ENCODE measurements at places on chromosomes 7 and 10. TPM values are rescaled to one million over a fixed set of nuclear protein-coding genes. Genes with fewer than 3 reads are reported as not detected.
A peak's percentile ranks its signal among the peaks of the same experiment; 100 is the strongest.

The KCND2 gene
- total RNA-seq = 0.21 TPM

The VAX1 gene
- total RNA-seq = not detected

The CPA5 gene
- not detected for total RNA-seq

The NME8 gene
- total RNA-seq = 1.3 TPM

The ST8SIA6 gene
- total RNA-seq = 7.5 TPM

The FAM171A1 gene
- total RNA-seq = 16.0 TPM

The PKD1L1 gene
- total RNA-seq = 0.67 TPM

The IDE gene
- total RNA-seq = 50.2 TPM

The C7orf57 gene
- total RNA-seq = not detected

The GNGT1 gene
- total RNA-seq = not detected

The WNT8B gene
- 0.13 TPM for total RNA-seq

The CALY gene
- not detected for total RNA-seq

The WEE2 gene
- not detected for total RNA-seq

The MARVELD1 gene
- 48.1 TPM for total RNA-seq

The ASNS gene
- total RNA-seq = 22.3 TPM

GRCh38 chr7:155338632-155339320, 41.1 kb downstream of the INSIG1 start:
- peak; percentile 24 for DNase-seq

DNA sequence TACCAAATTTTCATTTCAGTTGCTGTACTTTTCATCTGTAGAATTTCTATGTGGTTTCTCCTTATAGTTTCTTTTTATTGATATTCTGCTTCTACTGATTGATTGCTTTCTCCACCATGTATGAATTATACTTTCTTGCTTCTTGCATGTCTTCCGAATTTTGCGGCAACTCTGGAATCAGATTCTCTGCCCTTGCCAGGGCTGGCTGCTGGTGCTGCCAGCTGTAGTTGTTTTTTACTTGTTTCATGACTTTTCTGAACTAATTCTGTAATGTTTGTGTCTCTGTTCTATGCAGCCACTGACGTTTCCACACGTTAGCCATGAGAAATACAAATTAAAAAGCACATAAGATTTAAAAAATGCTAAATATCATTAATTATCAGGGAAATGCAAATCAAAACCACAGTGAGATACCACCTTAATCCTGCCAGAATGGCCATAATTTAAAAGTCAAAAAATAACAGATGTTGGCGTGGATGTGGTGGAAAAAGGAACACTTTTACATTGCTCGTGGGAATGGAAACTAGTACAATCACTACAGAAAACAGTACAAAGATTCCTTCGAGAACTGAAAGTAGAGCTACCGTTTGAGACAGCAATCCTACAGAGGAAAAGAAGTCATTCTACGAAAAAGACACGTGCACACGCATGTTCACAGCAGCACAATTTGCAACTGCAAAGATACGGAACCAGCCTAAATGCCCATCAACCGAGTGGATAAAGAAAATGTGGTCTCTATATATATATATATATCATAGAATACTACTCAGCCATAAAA, 51.5 kb downstream of the MAD1L1 start:
- DNase-seq = no peak

- no peak for DNase-seq
Measured at GRCh38 chr7:129975309-129975708, 22.5 kb upstream of the UBE2H start.

DNA sequence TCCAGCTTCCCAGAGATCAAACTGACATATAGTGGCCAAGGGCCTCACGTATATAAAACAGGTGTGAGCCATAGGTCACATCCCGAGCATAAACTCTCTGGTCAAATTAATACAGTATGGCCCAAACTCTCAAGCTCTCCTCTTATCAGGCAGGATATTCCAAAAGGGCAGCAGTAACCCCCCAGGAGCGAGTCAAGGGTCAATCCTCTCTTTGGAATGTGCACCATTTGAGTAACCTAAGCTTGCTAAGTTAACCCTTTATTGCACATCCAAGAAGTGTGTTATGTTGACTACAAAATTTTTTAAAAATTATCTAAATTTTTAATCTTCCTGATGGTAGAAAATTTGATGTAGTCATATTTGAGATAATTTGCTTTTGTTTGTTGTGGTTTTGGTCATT, 4.5 kb upstream of the TRIM24 start:
- no peak for DNase-seq

DNA sequence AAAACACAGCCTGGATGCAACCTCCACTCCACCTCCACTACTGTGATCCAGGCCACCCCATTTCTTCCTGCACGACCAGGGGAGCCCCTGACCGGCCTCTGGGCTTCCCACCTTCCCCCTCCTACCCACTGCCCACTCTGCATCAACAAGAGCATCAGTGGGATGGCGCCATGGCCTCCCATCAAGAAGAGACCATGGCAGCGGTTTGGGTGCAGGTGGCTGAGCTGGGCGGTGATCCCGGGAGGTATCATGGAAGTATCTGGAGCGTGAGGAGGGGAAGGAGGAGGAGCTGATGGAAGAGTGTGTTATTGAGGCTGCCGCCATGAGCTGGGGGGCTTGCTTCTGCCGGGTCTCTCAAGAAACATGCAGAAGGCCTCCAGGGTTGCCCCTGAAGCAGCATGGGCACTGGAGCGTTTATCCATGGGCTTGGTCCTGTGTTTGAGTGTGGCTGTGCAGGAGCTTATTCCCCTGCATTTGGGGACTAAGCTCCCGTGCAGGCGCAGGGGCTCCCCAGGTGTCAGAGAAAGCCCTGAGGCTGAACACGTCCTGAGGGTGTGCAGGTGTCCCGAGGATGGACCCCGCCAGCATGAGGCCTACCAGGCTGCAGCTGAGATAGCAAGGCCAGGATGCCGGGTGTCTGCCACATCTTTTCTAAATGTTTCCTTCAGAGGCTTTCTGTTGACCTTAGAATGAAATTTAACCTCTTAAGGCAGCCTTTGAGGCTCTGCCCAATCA, 99.2 kb upstream of the PCBD1 start:
- no peak for DNase-seq

DNA sequence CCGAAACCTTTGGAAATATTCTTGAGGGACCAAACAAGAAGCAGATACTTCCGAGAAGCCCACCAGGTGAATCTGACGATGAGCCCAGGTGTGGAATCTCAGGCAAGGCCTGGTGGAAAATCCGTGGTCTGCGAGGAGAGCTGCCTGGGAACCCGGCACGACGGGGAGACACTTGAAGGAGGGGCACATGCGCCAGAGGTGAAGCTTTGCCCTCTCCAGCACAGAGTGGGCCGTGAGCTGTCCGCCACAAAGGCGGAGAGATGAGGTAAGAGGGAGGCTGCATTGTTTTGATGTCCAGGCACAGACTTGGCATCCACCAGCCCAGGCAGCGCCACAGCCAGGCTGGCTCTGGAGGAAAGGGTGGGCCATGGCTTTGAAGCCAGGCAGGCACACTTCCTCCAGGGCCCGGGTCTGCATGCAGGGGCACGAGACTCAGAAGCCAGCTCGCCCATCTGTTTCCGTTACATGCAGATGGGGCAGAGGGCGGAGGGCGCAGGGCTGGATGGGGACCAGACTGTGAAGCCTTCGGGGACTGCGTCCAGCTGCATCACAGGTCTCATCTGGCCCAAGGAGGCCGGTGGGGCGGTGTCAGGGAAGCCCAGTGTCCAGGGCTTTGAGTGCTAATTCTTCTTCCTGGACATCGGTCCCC, 45.4 kb downstream of the CALML3 start:
- DNase-seq = no peak

GRCh38 chr7:134451656-134452055, 7.2 kb downstream of the AKR1B1 start:
- peak; percentile 57 for DNase-seq

GRCh38 chr10:96257944-96258343, 13.4 kb downstream of the BLNK start:
- peak; percentile 46 for DNase-seq

GRCh38 chr10:133130602-133131001, 29.4 kb upstream of the KNDC1 start:
- no peak for DNase-seq

DNA sequence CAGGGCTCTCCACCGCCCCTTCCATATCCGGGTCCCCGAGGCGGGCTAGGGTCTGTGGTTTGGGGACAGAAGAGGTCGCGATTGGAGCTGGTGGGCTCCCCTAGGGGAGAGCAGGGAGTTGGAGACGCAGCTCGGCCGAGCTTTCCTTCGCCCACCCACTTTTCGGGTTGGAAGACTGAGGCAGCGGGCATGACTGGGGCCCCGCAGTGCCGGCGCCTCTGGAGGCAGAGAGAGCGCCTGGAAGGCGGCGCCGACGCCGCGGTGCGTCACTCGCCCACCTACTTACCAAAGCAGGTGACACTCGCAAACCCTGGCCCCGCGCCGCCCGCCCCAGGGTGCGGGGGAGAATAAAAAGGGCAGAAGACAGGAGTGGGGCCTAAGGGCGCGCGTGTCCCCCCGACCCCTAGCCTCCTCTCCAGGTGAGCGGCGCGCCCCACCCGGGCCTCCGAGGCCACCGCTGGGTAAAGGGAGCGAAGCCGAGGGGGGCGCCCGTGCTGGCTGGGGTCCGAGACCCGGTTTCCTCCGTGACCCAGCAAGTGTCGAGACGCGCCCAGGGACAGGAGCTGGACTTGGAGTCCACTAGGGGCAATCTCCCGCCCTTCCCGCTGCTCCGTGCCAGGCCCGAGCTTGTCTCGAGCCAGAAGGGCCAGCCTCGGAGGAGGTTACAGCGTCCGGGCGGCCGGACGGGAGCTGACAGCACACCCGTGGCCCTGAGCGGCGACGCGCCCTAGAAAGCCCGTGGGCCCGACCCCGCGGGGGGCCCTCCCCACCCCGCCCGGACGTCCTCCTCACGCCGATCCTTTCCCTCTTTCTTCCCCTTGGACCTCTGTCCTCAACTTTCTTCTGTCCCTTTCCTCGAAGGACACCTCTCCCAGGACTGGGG, 34.4 kb upstream of the GRID1 start:
- no peak for DNase-seq

GRCh38 chr7:97499204-97499603, 232.7 kb upstream of the TAC1 start:
- DNase-seq = peak; percentile 23

DNA sequence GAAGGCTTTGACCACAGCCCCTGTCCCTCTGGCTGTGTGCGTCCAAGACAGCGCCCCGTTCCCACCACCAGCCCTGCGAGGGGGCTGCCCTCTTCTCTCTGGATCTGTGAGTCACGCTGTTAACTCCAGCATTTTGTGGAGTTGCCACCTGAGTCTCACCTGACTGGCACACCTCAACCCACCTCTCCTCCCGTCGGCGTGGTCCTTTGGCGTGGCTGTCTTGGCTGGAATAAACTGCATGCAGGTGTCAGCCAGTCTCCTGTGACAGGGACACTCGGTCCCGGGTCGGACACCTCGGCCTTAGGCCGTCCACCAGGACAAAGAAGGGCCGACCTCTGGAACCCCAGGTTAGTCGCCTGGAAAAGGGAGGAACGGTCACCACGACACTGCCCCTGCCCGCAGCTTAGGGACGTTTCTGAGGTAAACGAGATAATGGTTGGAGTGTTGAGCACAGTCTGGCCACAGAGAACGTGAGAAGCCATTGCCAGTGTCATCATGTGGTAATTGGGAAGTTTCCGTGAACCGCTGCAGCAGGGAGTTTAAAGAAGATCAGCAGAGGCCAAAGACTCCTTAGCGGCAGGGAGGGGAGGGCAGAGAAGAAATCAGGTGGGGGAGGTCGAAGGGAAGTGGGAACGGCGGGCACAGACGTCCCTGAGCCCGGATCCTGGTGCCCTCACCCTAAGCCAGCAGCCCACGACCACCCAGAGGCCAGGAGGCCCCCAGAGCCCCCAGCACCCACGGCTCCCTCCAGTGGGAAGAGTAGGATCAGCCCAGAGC, 73.6 kb upstream of the FAM20C start:
- DNase-seq = no peak

DNA sequence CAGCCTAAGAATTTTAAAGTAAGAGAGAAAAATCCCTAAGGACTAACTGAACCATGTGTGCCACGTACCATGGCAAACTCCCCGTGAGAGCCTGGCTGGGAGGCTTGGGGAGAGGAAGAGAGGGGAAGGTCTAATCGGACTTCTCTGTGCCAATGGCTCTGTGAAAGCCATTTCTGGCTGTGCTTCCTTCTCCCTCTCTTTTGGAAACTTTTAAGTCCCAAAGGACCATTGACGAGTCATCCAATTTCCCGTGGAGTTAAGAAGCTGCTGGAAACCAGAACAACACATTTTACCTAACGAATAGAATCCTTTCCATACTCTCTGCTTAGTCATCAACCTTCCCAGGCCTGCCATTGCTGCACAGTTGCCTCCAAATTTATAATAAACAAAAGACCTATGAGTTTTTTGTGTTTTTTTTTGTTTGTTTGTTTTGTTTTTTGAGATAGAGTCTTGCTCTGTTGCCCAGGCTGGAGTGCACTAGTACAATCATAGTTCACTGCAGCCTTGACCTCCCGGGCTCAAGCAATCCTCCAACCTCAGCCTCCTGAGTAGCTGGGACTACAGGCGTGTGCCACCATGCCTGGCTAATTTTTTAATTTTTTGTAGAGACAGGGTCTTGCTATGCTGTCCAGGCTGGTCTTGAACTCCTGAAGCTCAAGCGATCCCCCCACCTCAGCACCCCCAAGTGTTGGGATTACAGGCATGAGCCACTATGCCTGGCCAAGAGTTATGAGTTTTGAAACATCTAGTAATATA, 13.2 kb downstream of the LAMB1 start:
- no peak for DNase-seq

GRCh38 chr10:5840314-5841307, 27.4 kb upstream of the GDI2 start:
- DNase-seq = no peak

DNA sequence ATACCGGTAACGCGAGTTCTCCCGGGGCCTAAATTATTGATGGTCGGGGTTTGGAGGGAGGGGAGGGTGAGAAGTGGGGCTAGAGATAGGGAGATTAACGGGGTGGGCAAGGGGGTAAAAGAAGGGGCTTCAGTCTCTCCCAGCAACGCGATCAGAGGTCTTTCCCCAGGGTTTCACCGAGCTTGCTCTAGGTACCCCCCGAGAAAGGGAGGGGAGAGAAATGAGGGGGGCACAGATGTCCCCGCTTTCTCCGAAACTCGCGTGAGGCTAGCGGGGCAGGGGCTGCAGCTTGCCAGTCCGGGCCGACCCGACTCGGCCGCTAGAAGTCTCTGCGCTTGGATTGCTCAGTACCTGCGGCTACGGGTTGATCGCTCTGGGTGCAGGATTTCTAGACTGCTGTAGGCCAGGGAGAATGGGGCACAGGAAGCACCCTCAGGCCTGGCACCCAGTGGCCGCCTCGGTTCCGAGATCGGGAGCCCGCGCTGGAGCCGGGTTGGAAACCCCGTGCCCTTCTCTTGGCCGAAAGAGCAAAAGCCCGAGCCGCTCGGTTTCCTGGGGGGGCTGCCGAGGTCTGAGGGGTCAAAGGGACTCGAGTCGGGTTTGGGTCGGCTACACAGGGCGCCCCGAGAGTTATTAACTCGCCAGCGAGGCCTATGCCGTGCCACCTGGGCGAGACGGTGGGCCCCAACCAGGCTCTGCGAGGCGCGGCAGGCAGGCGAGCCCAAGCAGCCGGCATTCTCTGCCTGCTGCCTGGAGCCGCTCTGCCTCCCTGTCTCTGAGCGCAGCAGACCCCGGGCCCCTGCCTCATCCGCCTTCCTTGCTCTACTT, 3.1 kb downstream of the PAX2 start:
- DNase-seq = no peak

Data from left lung (tissue), 14 donors.